CD4-positive, alpha-beta memory T cell (primary cell): ENCODE measurements at places on chromosomes 4 and X. TPM values are rescaled to one million over a fixed set of nuclear protein-coding genes. Genes with fewer than 3 reads are reported as not detected.

The PDGFRA gene
- total RNA-seq: not detected

The GYPA gene
- not detected for total RNA-seq

The LGI2 gene
- total RNA-seq: not detected

DNA sequence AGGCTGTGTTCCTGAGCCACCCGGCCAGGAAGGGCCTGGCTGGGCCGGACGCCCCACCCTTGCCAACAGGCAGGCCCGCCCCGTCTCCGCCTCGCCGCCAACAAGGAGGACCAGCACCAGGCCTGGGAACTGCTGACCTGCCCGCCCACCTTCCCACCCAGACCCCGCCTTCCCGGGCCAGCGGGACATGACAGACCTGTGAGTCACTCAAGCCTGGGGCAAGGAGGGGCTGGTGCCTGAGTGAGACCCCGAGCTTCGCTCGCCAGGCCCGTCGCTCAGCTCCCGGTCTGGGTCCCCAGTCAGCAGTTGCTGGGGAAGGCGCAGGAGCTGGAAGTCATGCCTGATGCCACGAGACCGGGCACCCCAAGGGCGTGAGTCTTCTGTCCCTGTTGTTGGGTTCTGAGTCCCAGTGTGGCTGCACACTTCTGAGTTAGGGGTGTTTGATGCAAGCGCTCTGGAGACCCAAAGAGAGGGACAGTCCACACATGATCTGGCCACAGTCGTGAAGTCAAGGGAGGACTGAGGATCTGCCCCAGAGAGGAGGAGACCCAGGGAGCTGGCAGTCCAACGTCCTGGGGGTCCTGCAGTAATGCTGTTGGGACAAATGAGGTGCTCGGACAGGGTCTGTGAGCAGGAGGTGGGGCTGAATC is at the start of gene DNASE1L1:
Gene DNASE1L1 (minus strand): TSS at position 33 of the 650 bp plus-strand sequence. CDS start 3,686 bp downstream, outside the sequence.
- DNase-seq: no peak

GRCh38 chr4:57989430-57989829 is 879.2 kb upstream of the IGFBP7 start:
- DNase-seq: no peak

DNA sequence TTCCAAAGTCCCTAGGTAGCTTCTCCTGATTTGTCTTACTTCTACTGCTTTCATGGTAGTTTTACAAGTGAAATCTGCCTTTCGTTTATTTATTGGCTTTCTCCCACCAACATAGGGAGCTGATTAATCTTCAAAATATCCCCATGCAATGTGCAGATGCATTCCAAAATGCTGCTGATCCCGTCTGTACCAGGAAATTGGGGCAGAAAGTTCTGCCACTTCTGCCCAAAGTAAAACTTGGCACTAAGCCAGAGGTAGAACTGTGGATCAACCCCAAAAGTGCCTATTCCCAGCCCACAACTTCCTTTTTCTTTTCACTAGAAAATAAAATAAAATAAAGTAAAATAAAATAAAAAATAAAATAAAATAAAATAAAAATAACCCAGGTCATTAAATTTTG is 47.3 kb upstream of the PPARGC1A start:
- no peak for DNase-seq
